ENCODE measurements at places on chromosomes 12 and 14.

GRCh38 chr12:67069451-67070306 lies 199.5 kb upstream of the CAND1 start:
- no peaks in the 10 kb centered on the region for H3K27me3 ChIP-seq
- peak overlapping the region; percentile 53 for H3K4me3 ChIP-seq
- peaks cover 6% of the 10 kb centered on the region for H3K4me1 ChIP-seq
- peak; percentile 40 for DNase-seq
- H3K36me3 ChIP-seq = no peaks in the 10 kb centered on the region
- peak overlapping the region; percentile 45 for H3K27ac ChIP-seq

- H3K27me3 ChIP-seq = no peaks in the 10 kb centered on the region
- H3K27ac ChIP-seq = no peak overlapping the region
- no peaks in the 10 kb centered on the region for H3K36me3 ChIP-seq
- DNase-seq = peak; percentile 5
- peaks cover 4% of the 10 kb centered on the region for H3K4me1 ChIP-seq
Observed at GRCh38 chr14:101109981-101110728, 206.6 kb upstream of the RTL1 start.

DNA sequence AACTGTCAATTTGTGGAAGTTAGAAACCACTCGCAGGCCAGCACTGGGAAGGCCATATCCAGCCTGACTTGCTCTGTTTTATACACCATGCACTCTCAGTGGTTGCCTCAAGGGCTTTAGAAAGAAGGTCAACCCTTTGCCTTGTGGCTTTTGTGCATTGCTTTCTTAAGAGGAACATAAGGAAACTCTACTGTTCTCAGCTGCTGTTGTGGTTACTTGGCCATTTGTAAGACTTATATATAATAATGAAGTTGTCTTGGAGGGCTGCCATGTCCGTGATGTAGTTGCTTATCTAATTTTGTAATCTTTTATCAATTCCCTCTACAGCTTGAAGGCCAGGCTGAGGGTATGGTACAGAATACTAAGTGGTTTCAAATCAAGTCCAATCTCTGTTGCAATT lies 637.8 kb downstream of the DIO2 start:
- H3K27ac ChIP-seq = no peak overlapping the region
- no peak for DNase-seq
- H3K27me3 ChIP-seq = no peaks in the 10 kb centered on the region
- no peak overlapping the region for H3K4me3 ChIP-seq
- H3K36me3 ChIP-seq = no peaks in the 10 kb centered on the region
- H3K4me1 ChIP-seq = no peaks in the 10 kb centered on the region

DNA sequence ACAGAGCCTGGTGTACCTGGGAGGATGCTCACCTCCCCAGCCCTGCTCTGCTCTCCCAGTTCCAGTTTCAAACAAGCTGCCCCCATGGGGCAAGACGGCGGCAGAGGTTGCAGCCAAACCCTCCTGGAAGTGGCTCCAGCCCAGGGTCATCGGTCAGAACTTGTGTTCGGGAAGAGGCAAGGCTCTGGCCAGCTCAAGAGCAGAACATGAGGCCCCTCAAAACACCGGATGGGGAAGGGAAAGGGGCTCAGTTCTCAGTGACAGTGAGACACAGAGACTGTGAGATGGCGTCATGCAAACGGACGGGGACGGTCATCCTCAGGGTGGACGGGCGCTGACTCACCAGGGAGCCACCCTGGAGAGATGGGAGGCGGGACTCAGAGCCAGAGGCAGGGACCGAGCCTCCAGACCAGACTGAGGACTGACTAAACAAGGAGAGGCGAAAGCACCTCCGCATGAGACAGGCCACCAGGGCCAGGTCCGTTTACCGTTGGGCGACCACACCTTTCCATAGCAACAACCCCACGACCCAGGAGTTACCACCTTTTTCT lies 63.9 kb upstream of the GALNT9 start:
- no peaks in the 10 kb centered on the region for H3K4me1 ChIP-seq
- H3K36me3 ChIP-seq = no peaks in the 10 kb centered on the region
- no peak overlapping the region for H3K4me3 ChIP-seq
- no peaks in the 10 kb centered on the region for H3K27me3 ChIP-seq

DNA sequence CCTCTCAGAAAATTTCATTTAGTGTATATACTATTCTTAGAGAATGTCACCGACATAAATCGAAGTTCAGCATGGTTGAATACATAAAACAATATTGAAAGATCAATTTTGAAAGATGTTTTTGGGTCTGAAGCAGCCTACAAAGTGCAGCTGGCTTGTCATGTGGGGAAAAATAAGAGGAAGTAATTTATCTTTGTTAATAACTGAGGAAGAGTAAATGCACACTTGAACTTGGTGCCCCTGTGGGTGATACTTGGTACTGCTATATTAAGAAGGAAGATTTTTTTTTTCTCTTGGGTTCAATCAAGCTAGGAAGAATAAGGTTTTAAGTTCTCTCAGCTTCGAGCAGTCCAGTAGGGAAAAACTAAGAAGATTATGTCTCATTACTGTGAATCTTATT lies 661.3 kb downstream of the RPL10L start:
- no peak overlapping the region for H3K27ac ChIP-seq
- no peaks in the 10 kb centered on the region for H3K4me1 ChIP-seq

- no peaks in the 10 kb centered on the region for H3K27me3 ChIP-seq
- no peaks in the 10 kb centered on the region for H3K36me3 ChIP-seq
- no peak overlapping the region for H3K4me3 ChIP-seq
- no peak for DNase-seq
- no peak overlapping the region for H3K27ac ChIP-seq
- no peaks in the 10 kb centered on the region for H3K4me1 ChIP-seq
Observed at GRCh38 chr14:64692986-64693809, 11.0 kb upstream of the PLEKHG3 start.

DNA sequence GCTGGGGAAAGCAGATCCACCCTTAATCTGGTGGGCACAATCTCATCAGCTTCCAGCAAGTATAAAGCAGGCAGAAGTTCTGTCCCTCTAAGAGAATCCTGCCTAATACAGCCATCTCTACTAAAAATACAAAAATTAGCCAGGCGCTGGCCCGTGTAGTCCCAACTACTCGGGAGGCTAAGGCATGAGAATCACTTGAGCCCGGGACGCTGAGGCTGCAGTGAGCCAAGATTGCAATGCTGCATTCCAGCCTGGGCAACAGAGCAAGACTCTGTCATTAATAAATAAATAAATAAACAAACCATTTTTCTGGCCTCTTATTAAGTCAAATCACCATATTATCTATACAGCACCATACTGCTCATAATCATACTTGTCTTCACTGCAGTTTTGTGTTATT lies 111.2 kb downstream of the MED13L start:
- H3K4me1 ChIP-seq = peaks cover 10% of the 10 kb centered on the region
- H3K27me3 ChIP-seq = no peaks in the 10 kb centered on the region
- no peak overlapping the region for H3K4me3 ChIP-seq
- no peak overlapping the region for H3K27ac ChIP-seq

GRCh38 chr12:18589316-18589715 lies 148.5 kb downstream of the PLCZ1 start:
- DNase-seq = no peak
- no peaks in the 10 kb centered on the region for H3K36me3 ChIP-seq
- no peaks in the 10 kb centered on the region for H3K4me1 ChIP-seq
- H3K27me3 ChIP-seq = no peaks in the 10 kb centered on the region
- no peak overlapping the region for H3K27ac ChIP-seq

DNA sequence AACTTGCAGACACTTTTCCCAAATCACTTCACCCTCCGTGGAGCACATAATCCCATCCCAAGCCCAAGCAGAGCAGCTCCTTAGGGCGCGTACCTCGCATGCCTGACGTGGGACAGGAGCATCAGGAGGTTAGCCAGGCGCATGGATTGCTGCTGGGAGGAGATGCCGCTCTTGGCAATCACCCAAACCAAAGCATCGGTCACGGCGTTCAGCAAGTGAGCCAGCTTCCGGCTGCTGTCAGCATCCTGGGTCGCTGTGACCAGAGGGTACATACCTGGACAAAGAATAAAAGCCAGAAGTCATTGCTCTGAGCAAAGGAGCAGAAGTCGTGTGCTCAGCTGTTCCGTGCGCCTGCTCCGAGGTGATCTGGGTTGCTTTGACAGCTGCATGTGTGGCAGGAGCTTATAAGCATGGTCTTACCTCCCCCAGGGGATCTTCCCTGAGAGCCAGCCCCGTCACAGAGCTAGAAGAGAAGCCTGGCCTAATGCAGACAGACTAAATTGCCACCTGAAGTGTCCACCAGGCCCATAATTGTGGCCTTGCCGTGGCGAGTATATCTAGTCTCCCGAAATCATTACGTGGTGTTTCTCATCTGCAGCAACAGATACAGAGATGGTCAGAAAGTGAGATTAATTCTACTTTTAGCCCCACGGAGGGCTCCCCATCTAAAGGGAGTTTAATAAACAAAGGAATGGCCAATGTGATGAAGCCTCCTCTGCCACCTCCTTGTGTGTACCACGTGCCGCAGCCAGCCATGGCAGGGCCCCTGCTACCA lies 59.1 kb downstream of the ESR2 start:
- no peaks in the 10 kb centered on the region for H3K27me3 ChIP-seq
- DNase-seq = no peak
- H3K4me3 ChIP-seq = no peak overlapping the region
- no peak overlapping the region for H3K27ac ChIP-seq
- H3K36me3 ChIP-seq = no peaks in the 10 kb centered on the region

- no peak overlapping the region for H3K4me3 ChIP-seq
- no peak overlapping the region for H3K27ac ChIP-seq
- H3K27me3 ChIP-seq = no peaks in the 10 kb centered on the region
- no peak for DNase-seq
- H3K36me3 ChIP-seq = no peaks in the 10 kb centered on the region
Observed at GRCh38 chr12:109440851-109441490, 36.1 kb downstream of the KCTD10 start.

- DNase-seq = no peak
- H3K27me3 ChIP-seq = no peaks in the 10 kb centered on the region
Observed at GRCh38 chr14:97306133-97306759, 509.1 kb downstream of the VRK1 start.

DNA sequence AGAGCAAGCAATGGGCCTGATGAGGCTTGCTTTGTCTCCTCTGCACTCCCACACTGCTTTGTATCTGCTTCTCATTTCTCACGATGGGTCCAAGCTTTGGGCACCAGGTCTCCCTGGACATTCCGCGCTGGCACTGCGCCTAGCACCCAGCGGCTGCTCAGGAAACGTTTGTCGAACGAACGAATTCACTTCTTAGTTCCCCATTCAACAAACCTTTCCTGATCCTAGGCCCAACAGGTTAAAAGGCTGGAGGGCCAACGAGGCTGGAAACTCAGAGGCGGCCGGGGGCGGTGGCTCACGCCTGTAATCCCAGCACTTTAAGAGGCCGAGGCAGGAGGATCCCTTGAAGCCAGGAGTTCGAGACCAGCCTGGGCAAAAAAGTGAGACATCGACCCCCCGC lies 1.0 kb upstream of the GLRX5 start:
- H3K4me3 ChIP-seq = peak overlapping the region; percentile 75
- peak; percentile 36 for DNase-seq
- no peaks in the 10 kb centered on the region for H3K27me3 ChIP-seq
